ENCODE measurements at places on chromosomes 12 and 14.

DNA sequence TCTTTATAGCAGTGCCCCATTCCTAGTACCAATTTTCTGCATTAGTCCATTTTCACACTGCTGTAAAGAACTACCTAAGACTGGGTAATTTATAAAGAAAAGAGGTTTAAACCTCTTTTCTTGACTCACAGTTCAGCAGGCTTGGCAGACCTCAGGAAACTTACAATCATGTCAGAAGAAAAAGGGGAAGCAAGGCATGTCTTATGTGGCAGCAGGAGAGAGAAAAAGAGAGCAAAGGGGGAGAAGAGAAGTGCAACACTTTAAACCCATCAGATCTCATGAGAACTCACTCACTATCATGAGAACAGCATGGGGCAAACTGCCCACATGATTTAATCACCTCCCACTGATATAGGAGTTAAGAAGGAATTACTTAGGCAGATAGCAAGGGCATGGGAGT lies 101.6 kb upstream of the PLEKHG7 start:
- no peak for DNase-seq

GRCh38 chr14:34220921-34221320 lies 241.1 kb downstream of the SPTSSA start:
- DNase-seq, result no peak

DNA sequence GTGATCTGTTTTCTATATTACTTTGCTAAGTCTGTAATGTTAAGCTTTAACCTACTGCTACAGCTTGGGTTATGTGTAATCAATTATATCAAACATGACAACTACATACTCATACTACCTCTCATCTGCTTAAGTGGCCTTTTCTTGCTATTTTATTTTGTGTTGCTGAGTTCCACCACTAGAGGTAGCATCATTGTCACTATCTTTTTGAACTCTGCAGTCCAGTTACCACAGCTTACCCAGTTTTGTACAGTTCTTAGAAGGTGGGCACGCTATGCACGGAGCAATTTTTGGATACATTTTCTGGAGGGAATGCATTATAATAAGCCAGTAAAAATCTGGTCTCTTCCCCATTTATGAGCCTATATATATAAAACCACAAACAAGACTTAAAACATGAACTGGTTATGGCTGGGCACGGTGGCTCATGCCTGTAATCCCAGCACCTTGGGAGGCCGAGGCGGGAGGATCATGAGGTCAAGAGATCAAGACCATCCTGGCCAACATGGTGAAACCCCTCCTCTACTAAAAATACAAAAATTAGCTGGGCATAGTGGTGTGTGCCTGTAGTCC lies 48.5 kb downstream of the SAV1 start:
- DNase-seq, result peak; percentile 47

DNA sequence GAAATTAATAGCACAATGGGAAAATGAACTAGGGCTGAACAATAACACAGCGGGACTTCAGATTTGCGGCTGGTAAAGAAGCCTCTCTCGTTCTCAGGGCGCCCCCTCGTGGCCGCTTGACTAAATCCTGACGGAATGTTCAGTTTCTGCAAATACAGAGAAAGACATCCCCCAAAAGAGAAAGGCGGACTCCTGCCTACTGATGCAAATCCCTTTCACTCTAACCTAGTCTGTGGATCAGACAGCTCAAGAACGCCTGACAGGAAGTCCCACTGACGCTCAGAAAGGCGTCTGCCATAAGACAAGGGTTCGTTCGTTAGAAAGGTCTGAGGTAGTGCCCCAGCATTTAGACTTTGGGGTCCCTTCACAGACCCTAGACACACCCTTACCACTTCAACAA lies 2.5 kb downstream of the NUAK1 start:
- DNase-seq, result peak; percentile 95

DNA sequence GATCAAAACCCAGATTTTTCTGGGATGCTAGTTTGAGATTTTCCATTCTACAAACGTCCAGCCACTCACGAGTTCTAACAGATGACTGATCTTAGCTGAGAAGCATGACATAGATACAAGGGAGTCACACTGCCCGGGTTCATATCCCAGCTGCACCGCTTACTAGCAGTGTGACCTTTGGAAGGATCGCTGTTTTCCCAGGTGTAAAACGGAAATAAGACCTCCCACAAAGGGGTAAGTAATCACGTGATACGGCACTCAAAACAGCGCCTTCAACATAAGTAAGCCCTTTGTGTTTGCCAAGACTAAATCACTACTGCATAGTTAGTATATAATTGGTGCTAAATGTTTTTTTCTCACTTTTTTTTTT lies 624 bp upstream of the PWP1 start:
- peak; percentile 33 for DNase-seq
